ENCODE measurements at places on chromosomes 12 and 14.

DNA sequence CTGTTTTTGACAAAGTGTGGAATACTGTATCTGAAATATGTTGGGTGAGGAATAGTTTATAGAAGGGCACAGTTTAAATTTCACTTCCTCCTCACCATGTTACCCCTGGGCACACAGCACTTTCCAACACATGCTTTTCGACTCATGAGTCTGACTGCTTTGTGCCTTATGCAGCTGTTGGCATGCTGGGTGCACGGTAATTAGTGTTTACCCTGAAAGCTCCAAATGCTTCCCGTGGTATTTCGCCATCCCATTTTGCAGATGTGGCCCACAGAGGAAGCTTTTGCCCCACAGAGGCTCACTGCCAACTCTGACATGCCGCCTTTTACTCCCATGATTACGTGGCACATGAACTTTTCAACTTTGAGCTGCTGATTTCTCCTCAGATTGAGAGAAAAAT lies 168.6 kb downstream of the PRKCH start:
- no peak for DNase-seq

GRCh38 chr14:44941591-44941990 lies 20.2 kb downstream of the KLHL28 start:
- DNase-seq: no peak

DNA sequence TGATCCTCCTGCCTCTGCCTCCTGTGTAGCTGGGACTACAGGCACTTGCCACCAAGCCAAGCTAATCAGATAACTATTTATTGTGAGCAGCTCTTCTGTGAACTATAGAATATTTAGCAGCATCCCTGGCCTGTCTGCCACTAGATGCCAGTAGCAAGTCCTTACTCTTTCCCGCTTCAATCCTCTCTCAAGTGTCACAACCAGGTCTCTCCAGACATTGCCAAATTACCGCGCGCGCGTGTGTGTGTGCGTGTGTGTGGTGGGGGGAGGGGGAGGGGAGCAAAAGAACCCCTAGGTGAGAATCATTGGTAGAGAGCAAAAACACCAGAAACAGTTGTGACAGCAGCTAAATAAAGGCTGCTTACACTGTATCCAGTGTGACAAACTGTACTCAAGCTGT lies 49.9 kb downstream of the PPP2R5E start:
- DNase-seq: no peak

DNA sequence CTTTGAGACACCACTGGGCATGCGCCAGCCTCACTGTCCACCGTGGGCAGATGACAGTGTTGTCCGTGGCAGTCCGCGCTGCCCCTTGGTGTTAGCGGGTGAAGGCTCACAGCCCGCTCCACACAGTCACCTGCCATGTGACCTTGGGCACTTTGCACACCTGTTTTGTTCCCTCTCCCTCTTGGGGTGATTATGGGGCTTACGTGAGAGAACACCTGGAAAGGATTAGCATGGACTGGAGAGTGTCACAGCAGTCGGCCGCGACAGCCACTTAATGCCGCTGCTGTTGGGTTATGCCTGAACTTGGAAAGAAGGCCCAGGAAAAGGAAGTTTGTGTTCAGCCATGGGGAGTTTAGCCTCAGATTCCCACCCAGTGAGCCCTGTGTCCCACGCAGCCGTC lies 94.2 kb downstream of the DDX51 start:
- no peak for DNase-seq

DNA sequence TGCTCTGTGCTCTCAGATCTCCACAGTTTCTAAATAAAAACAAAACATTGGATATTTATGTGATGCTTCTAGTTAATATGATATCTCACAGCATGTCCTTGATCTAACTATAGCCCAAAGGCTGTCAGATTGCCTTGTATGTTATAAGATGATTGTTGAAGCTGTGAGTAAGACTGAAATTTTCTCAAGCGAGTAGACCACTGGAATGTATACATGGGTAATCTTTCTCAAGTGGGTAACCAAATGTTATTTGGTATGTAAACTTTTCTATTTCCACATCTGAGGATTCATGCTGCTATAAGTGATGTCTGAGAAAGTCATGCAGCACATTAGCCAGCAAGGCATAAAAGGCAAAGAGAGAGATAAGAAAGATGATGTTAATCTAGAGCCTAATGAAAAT lies 886.7 kb downstream of the NRXN3 start:
- no peak for DNase-seq

DNA sequence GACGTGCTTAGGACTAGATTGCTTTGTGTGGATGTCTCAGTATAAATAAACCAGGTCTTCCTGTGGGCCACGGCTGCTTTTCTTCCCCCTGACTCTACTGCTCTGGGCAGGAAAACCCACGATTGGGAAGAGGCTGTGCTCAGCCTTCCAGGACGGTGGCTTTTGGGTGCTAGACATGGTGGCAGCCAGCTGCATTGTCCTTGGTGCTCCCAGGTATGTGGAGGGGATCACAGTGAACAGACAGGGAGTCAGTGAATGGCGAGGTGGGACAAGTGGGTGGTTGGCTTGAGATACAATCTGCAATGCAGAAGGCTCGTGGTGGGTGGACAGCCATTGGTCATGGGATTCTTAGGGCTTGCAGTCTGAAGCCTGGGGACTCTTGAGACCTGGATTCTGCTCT lies 366.3 kb downstream of the AACS start:
- DNase-seq: no peak

- no peak for DNase-seq
Measured at GRCh38 chr14:85576848-85577542, 47.1 kb downstream of the FLRT2 start.
